ENCODE measurements at places on chromosomes 3 and 15.

- DNase-seq = no peak
Observed at GRCh38 chr3:166274351-166275023, 437.3 kb upstream of the BCHE start.

- no peak for DNase-seq
Observed at GRCh38 chr15:78567531-78567930, 2.2 kb downstream of the CHRNA5 start.

DNA sequence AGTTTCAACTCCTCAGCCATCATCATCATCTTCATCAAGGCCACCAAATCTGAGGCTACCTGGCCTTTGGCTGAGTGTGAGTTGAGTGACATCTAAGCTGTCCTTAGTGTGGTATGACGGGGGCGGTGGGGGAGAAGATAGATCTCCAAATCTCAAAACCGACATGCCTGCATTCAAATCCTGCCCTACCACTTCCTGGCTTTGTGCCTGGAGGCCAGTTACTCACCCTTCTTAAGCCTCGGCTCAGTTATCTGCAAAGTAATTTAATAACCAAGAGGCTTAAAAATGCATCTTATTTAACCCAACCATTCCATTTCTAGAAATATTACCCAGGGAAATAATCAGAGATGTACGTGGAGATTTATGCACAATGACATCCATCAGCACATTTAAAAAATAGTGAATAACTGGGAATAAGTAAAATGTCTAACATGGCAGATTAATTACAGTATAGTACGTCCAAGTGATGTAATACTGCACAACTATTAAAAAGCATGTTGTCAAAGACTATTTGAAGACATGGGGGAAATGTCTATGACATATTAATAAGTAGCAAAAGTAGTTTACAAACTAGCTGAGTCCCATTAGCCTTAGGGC, 167.4 kb downstream of the NTRK3 start:
- no peak for DNase-seq

DNA sequence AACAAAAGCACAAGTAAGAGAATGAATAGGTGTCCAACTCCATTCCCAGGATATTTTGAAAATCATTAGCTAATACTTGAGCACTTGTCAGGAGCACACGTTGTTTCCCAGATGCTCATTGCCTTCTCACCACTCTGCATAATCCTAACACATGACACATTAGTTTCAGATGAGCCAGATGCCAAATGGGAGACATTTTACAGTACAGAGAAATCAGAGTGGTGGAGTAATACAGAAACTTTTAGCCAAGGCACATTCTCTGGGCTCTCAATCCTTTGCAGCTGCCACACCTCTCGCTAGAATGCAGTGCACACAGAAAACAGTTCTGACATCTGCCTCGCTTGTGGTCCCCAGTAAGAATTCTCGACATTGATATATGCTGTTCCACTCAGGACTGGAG, 76.6 kb downstream of the P3H2 start:
- no peak for DNase-seq
